Mesenteric fat pad (tissue), 1 donor: ENCODE measurements at places on chromosomes 11 and 22.
A peak's percentile ranks its signal among the peaks of the same experiment; 100 is the strongest.

DNA sequence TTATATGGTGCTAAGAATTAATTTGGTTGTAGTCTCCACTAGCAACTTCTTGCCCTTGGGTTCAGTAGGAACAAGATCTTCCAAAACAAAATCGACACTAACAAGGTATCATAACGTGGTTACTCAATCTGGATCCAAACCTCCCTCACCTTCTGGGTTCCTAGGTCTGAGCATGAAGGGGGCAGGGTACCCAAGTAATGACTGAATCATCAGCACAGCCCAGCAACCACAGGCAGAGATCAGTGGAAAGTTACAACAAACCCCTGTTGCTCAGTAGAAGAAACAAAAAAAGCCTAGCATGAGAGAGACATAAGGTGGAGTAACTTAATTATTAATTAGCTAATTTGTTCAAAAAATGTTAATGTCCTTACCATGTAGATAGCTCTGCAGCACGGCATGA, 221.4 kb downstream of the BLID start:
- DNase-seq = no peak

DNA sequence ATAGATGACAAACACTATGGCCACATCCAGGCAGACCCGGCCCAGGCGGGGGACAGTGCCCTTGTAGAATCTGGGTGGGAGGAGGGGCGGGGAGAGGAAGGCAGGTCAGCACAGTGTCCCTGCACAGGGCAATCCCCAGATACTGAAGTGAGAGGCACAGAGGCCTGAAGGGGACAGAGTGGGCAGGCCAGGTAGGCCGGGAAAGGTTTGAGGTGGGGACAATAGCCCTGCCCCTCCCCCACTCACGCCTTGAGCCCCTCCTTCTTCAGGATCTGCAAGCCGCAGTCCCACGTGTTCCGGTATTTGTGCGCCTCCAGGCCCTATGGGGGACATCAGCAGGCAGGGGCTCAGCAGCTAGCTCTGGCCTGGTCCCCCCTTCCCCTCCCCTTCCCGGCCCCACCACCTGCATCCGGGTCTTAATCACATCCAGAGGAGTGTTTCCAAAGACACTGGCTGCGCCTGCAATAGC, 2.3 kb downstream of the SLC25A1 start:
- DNase-seq = no peak

DNA sequence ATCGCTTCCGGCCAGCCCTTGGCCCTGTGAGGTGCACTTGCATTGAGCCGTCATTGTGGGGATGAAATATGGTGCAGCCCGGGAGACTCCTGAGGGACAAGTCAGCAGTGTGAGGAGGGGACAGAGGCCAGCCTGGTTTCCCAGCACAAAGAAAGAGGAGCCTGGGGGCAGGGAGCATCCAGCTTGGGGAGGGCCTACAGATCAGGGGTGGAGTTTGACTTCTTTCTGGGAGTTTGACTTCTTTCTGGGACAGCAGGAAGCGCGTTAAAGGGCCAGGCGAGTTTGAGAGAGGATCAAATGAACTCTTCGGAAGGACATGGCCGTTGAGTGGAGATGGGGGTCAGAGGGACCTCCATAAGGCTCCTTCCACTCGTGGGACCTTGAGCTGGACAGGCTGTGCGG, 91.9 kb downstream of the LRRC32 start:
- no peak for DNase-seq

DNA sequence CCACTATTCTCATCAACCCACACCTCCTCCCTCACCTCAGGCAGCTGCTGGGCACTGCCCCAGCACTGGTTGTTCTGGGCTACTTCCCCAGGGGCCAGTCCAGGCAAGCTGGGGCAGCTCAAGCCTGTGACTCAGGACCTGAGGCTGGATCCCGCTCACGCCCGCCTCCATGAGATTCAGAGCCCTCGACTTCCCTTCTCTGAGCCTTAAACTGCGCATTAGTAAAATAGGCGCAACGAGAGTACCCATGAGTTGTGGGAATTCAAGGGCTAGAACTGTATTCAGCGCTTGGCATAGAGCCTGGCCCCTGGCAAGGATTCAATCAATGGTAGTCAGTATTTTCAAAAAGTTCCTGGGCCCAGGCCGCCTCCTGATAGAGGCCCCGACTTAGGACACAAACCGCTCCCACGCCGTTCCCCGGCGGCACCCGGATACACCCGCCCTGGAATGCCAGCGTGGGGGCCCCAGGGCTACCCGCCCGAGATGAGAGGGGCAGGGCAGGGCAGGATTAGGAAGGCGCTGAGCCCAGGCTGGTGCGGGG, 723 bp upstream of the CD82 start:
- DNase-seq = peak; percentile 94

GRCh38 chr11:9783986-9784385, 120.1 kb downstream of the SWAP70 start:
- no peak for DNase-seq

DNA sequence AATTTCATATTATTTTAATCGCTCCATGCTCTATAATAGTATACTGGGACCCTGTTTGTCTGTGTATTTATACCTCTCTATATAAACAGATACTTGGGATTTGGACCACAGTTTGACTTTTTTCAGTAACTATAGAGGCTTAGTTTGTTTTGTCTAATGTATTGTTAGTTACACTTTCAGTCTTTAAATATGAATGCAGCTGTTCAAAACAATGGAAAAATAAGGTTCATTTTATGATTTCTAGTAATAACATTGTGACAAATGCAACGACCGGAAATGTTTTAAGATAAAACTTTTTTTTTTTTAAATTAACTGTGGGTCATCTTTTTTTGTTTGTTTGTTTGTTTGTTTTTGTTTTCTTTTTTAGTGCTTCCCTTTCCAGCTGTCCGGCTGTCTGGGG, 133.5 kb downstream of the ARHGAP42 start:
- DNase-seq = no peak

- no peak for DNase-seq
These were observed 81.1 kb upstream of the CHRM4 start for GRCh38 chr11:46472662-46472994.

DNA sequence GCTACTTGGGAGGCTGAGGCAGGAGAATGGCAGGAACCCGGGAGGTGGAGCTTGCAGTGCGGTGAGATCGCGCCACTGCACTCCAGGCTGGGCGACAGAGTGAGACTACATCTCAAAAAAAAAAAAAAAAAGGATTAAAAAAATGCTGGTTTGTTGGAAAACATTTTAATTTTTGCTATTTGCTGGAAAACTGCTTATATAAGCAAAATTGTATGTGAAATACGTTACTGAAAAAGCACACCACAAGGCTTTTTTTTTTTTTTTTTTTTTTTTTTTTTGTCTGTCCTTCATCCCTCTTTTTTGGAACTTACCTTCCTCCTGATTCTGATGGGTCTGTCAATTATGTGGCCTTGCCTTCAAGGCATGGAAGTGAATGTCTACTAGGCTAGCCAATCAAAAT, 40.8 kb downstream of the DCDC1 start:
- no peak for DNase-seq

DNA sequence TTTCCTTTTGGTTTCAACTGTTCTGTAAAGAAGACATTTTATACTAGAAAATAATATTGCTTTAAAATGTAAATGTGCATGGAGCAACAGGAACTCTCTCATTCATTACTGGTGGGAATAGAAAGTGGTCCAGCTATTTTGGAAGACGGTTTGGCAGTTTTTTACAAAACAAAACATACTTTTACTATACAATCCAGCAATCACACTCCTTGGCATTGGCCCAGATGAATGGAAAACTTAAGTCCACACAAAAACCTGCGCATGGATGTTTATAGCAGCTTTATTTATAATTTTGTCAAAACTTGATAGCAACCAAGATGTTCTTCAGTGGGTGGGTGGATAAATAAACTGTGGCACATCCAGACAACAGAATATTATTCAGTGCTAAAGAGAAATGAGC, 49.9 kb upstream of the SEPTIN5 start:
- DNase-seq = no peak

- no peak for DNase-seq
These were observed 48.4 kb upstream of the MRGPRX1 start for GRCh38 chr11:18987454-18988231.

DNA sequence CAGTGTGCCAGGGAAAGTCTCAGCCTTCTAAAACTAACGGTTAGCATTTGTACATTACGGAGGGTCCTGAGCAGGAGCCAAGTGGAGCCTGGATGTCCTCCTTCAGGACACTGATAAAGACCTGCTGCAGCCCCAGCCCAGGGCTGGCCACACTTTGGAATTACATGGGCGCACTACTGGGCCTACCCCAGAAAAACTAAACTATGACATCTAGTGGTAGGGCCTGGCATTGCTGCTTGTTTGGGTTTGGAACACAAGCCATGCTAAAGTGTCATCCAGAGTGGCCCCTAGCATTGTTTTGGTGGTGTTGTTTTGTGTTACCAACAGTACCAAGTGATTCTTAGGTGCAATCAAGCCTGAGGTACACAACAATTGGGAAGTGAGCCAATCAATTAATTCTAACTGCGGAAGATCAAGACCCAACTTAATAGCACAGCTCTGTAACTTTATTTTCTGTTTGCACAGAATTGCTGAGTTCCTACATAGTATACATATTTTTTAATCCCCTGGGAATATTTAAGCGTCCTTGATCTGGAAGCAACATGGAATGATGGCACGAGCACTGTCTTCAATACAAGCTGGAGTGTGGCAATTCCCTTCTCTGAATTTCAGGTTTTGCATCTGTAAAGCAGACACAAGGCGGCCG, 340.7 kb downstream of the LARGE1 start:
- DNase-seq = no peak

GRCh38 chr11:110874437-110875030, 162.3 kb upstream of the ARHGAP20 start:
- DNase-seq = no peak

DNA sequence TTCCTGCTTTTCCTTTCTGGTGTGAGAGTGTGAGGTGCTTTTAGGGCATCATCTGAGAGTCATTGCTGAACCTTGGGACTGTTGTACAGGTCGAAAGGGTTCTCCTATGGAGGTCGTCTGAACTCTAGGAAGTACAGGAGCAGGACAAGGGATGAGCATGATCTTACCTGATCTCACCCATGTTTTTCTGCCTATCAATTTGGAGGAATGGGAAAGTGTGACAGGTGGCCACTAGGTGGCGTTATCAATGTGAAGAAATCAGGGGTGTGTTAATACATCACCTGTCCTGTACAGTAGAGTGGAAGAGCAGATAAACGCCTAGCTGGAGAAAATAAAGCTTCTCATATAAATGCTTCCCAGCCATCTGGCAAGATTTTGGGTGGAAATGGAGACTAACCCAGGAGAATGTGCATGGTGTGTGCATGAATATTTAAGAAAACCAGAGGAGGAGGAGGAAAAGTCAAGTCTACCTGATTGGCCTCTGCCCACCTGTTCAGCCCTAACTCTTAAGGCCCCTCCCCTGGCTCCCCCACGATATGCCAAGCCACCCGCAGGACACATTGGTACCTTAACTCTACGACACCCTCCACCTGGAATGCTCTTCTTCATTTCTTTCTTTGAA, 72.0 kb upstream of the NARS2 start:
- DNase-seq = no peak

DNA sequence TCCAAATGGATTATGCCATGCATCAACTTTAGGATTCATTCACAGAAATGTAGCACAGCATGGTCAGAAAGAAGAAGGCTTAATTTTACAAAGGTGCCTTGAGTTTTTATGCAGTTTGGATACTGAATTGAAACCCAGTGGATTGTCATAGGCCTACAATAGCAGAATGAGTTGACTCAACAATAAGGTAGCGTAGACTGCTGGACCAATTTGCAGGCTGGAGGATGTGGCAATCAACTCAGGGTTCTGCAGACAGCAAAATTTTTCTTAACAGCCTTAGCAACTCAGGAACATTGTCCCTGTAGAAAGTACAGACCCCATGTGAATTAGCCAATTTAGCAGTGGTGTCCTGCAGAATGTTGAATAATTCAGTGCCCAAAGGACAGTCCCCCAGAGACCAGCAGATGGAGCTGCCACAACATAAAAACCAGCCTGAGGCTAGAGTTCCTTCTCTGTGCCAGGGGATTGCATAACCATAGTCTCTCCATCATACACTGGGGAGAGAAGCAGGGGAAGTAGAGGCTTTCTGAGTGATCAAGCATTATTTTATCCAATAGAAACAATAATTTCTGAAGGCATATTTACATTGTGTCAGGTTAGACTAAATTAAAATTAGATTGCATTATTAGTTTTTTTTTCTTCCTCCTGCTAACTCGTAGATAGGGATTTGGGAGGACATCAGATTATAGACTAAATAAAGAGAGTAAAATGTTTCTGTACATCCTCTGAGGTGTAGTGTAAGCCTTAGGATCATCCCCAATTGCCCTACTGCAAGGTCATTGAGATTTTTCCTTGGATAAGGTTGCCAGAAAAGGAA, 20.3 kb upstream of the MRPL17 start:
- DNase-seq = no peak

DNA sequence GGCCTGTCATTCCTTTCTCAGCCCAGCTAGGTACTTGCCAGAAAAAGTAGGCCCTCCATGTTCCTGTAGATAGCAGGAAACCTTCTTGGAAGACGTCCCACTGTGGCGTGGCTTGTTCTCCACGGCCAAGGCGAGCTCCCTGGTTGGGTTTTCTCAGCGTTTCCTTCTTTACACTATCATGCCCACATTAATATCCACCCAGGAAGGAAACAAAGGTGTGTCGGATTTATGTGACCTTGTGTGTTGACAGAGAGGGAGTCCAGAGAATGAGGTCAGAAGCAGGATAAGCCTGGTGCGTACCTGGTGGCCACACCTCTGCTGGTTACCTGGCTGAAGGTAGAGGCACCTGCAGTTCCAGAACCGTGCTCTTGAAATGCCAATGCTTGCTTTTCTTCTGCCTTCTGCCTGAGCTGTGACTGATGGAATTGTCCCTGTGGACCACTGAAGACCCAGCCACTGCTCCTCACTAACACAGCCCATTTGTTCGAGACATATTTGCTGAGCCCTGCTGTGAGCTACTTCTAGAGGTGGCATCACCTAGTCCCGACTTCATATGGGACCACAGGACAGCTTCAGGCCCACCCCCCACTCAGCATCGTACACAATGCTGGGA, 7.9 kb downstream of the ASPHD2 start:
- DNase-seq = no peak

DNA sequence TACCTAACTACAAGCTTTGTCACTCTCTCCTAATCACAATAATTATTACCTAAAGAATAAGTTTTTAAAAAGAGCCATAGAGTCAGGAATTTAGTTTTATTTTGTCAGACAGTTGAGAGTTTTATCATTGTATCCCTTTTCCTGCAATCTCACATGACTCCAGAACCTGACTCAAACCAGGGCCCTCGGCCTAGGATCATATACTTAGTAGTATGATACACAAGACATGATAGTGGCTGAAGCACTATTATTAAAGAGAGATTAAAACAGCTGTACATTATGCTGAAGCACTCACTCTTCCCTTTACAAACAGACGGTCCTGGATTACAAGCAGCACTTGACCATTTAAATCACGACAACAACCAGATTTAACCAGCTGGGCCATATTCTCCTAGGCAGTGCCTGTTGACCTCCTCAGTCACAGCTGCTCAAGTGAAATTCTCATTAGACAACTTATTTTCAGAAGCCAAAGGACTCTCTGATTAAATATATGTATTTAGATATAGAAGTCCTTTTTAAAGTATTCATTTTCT, 44.0 kb downstream of the SOX6 start:
- DNase-seq = no peak

- DNase-seq = no peak
These were observed 155.2 kb downstream of the TRIM29 start for GRCh38 chr11:119982517-119983239.

GRCh38 chr11:58742140-58742539, 10.4 kb upstream of the GLYAT start:
- DNase-seq = no peak
